ENCODE measurements at places on chromosomes 2 and 18. TPM values are rescaled to one million over a fixed set of nuclear protein-coding genes. Genes with fewer than 3 reads are reported as not detected.
A peak's percentile ranks its signal among the peaks of the same experiment; 100 is the strongest.

GRCh38 chr18:2535419-2535910 is 35.8 kb downstream of the METTL4 start:
- no peak for DNase-seq

- no peak for DNase-seq
Observed at GRCh38 chr2:237490009-237490711, 3.1 kb downstream of the MLPH start.

WBP1 gene
- 84.3 TPM for total RNA-seq

- peak; percentile 15 for DNase-seq
Observed at GRCh38 chr2:160836755-160837154, 323.5 kb upstream of the TANK start.

GRCh38 chr18:62875323-62875722 is 160.0 kb downstream of the PHLPP1 start:
- DNase-seq, result no peak

- DNase-seq, result no peak
Observed at GRCh38 chr2:190121971-190122370, 59.4 kb upstream of the MSTN start.

ANKZF1 gene
- total RNA-seq, result 50.3 TPM

GRCh38 chr2:216165711-216166110 is 56.6 kb downstream of the XRCC5 start:
- DNase-seq, result no peak

DNA sequence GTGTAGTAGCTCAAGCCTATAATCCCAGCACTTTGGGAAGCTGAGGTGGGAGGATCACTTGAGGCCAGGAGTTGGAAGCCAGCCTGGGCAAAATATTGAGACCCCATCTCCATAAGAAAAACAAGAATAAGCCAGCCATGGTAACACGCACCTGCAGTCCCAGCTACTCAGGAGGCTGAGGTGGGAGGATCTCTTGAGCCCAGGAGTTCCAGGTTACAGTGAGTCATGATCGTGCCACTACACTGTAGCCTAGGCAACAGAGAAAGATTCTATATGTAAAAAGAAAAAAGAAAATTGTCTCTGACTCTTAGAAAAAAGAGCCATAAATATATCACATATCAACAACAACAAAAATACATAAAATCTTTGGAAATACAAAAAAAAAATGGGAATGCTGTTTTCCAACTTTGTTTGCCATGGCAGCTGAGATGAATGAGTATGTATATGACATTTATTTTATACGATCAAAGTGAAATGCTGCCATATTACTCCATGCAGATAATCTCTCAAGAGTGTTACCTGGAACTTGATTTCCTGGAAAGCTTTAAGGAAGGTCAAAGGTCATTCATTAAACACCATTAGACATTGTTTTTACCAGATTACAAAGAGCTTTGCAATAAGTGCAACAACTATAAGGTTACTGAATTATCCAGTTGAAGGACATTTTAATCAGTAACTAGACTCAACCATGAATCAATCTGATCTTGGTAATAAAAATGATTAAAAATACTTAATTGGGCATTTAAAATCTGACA is 19.7 kb upstream of the DAPL1 start:
- no peak for DNase-seq

GRCh38 chr2:133352719-133353118 is 215.5 kb downstream of the NCKAP5 start:
- no peak for DNase-seq

UGT1A10 gene
- total RNA-seq, result not detected

- DNase-seq, result no peak
Observed at GRCh38 chr2:75044291-75044690, 85.8 kb downstream of the POLE4 start.

DNA sequence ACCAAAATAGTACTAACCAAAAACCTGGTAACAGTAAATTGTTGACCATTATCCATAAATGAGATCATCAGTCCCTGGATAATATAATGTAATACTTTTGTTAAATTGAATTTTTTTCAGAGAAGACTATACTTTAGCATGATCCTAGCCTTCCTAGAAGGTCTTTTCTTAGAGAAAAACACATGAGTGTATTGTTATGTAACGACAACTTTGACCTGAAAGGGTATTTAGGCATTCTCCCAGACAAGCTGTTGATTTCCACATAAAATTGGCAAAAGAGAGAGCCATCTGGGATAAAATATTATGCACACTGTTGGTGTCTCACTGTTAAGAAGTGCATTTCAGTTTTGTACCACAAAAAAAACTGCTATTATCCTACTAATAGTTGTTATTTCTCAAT is 120.0 kb upstream of the MAPRE2 start:
- no peak for DNase-seq

DNA sequence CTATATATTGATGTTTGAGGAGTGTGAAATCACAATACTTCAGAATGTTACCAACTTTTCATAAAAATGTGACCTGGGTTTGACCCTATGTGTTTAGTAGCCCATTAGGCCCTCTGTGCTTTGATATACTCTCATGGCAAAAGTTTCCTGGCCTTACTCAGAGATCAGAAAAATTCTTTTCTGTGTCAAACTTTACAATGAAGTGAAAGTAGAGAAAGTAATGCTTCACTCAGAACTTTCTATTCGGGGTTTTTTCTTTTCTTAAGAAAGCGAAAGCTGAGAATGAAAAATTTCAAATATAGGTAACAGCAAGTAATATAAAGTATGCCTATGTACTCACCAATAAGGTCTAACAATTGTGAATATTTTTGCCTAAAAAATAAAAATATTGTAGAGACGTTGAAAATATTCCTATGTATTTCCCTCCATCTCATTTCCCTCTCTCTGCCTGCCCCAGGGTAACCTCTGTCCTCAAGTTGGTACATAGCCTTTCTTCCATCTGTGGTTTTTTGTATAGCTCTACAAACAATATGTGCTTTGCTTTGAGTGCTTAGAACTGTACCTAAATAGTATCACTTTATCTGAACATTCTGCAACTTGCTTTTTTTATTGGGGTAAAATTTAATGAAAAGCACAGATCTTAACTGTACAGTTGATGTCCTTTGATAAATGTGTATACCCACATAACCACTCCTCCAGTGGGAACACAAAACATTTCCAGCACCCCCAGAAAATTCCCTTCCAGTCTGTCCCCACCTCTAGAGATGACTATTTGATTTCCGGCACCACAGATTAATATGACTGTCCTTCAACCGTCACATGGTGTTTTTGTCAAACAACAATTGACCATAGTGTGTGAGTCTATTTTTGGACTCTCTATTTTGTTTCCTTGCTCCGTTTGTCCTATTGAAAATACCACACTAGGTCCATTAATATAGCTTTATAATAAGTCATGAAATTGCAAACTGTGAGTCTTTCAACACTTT is 10.3 kb upstream of the ACKR3 start:
- DNase-seq, result no peak

DNA sequence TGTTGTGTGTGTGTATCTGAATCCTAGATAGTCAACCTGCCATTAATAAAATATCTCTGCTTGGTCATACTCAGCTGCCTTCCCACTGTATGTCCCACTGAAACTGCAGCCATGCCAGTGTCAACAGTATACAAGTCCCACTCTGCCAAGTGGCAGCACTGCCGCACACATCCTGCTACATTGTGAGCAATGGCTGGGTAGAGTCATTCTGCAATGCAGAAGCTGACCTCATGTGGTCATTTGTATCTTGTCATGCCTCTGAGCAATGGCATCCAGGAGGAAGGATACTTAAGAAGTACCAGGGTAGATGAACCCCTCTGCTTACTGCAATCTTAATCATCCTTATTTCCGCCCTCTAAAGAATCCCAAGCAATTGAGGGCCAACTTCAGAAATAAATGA is 302.2 kb upstream of the DDX18 start:
- no peak for DNase-seq

DNA sequence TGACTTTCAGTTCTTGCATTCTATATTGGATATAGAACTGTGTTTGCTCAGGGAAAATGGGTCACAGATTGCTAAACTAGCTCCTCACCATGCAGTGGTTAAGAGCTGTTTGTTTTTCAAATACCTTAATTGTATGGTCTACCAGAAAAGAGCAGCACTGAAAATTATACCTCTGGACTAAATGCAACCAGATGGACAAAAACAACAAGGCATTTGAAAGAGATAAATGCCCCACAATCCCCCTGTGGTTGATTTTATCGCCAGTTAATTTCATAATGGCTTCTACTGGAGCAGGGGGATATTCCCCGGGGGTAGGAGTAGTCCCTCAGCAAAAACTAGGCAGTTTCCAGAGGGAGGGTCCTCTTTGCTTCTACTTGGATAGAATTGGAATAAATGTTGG is 267.9 kb upstream of the TNP1 start:
- no peak for DNase-seq

MALL gene
- total RNA-seq, result 35.7 TPM

GRCh38 chr2:54546518-54546917 is 90.4 kb downstream of the SPTBN1 start:
- DNase-seq, result no peak

NUP35 gene
- 19.1 TPM for total RNA-seq

ALKAL2 gene
- total RNA-seq, result 0.36 TPM

TFPI gene
- total RNA-seq, result 99.7 TPM

Measured in epithelial cell of proximal tubule (primary cell).